Right cardiac atrium (tissue), 5 donors: ENCODE measurements at places on chromosomes 13 and 19. TPM values are rescaled to one million over a fixed set of nuclear protein-coding genes. Genes with fewer than 3 reads are reported as not detected.
A peak's percentile ranks its signal among the peaks of the same experiment; 100 is the strongest.

- no peak for DNase-seq
These were observed 93.4 kb upstream of the SLITRK1 start for GRCh38 chr13:83975655-83976165.

DNA sequence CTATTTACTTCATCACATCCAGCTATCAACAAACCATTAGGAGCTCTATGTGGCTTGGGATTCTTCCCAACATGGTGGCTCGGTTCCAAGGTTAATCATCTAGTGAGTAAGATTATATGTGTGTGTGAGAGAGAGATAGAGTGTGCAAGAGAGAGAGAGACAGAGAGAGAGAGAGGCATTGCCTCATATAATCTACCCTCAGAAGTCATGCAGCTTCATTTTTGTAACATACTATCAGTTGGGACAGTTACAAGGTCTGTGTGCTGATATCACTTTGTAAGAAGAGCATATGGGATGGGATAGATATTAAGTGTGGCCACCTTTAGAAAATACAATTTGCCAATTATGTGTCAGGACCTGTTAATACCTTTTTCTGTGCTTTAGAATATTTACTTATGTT is 104.1 kb downstream of the NDFIP2 start:
- DNase-seq: no peak

- no peak for DNase-seq
These were observed at the start of gene C19orf81 for GRCh38 chr19:50649433-50650391. Gene C19orf81 (plus strand): TSS chr19:50649445. CDS start chr19:50649445, 0 bp downstream.

GRCh38 chr19:16627193-16627927 is 644 bp downstream of the MED26 start:
- DNase-seq: peak; percentile 78

TMEM150B gene
- 2.4 TPM for total RNA-seq
